KG1 (cell line): ENCODE measurements at places on chromosomes 2 and 18.

GRCh38 chr2:226730481-226730880, 69.1 kb downstream of the IRS1 start:
- no peak for DNase-seq

DNA sequence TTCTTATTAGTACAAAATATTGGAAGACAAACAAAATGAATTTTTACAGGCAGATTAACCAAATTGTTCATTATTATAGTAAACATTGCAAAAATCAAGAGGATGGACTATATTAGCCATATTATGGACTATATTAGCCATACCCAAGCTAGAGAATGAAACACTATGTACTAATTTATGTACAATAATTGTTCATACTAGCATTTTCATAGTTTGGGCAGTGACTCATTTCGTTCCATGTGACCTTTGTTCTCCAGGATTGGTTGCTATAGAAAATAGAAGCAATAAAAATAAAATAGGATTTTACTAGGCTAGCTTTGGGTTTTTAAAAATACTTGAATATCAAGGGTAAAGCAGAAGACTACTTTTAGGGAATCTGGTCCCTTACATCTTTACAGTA, 176.8 kb downstream of the ZEB2 start:
- no peak for DNase-seq

DNA sequence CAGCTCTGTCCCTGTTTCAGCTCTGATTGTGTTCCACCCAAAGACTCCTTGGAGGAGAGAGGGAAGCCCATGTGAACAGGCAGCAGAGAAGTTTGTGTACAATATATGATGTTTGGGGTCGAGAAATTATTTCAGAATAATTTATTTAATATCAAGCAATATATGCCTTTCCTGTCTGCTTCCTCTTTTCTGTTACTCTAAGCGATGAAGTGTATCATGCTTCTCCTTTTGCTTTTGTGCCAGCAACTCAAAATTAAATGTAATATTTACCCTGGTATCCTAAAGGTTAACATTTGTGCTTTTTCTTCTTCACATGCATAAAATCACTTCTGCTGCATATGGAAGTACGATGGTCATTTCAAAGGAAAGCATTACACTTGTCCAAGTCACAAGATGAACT, 2.4 kb upstream of the NTSR2 start:
- DNase-seq = no peak

GRCh38 chr2:106147665-106148064, 46.4 kb downstream of the UXS1 start:
- no peak for DNase-seq

GRCh38 chr2:237558961-237559641, 7.3 kb upstream of the PRLH start:
- no peak for DNase-seq

DNA sequence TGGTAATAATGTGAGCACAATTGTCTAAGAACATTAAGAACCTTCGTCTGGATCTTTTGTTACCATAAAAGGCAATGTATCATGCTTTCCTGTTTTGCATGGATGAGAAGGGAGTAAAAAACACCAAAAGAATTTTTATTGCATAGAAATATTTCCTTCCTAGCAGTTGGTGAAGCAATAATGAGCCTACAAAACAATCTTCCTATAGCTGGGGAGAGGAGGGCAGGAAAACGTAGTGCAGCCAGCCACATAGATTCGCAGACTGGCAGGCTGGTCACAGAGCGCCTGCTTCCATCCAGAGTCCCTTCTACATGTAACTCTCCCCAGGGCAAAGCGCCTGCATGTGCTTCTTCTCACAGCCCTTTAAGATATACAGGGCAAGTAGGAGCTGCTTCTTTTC, 190.4 kb downstream of the BABAM2 start:
- no peak for DNase-seq
